ENCODE measurements at places on chromosomes 7 and 10.

DNA sequence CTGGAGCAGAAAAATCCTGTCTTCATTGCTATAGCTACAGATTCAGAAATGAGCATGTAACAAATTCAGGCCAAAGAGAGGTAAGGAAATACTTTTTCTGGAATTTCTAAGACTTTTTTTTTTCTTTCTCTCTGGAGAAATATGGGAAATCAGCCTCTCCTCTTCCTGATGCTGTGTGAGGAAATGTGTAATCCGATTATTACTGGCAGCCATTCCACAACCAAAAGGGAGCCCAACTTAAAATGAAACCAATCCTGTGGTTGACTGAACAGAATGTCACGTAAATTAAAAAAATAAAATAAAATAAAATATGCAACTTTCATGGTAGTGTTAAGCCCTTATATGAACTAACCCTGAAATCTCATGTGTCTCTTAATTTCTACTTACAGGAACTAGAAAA lies 10.7 kb upstream of the POT1 start:
- no peak for DNase-seq

DNA sequence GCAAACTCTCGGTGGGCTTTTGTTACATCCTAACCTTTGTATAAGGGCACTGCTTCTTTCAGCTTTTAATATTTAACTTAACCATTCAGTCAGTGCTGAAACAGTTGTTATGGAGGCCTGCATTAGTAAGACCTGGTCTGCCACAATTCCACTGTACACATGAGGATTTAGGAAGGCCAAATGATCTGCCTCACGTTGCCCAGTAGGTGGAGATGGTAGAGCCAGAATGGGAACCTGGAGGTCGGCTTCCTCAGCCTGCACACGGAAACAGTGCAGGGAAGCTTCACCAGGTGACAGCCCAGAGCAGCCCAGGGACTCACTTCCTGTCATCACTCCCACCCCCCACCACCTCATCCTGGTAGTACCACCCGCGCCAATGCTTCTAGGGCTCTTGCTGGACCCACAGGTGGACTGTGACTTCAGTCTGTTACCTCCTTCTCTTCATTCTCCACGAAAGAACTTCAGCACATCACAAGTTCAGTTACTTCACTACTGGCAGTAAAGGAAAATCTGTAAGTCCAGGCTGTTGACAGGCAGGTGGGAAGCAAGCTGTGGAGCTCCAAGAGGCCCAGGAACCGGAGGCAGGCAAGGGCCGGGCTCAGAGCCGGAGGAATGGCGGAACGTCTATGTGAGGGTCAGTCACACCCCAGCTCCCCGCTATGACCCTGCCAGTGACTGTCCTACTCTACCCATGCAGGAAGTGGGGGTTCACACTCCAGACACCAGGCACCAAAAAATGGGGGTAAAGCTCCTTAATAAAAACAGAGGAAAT lies 480.3 kb upstream of the C7orf33 start:
- DNase-seq = no peak

GRCh38 chr7:74083928-74084721 lies 521 bp downstream of the LIMK1 start:
- no peak for DNase-seq

DNA sequence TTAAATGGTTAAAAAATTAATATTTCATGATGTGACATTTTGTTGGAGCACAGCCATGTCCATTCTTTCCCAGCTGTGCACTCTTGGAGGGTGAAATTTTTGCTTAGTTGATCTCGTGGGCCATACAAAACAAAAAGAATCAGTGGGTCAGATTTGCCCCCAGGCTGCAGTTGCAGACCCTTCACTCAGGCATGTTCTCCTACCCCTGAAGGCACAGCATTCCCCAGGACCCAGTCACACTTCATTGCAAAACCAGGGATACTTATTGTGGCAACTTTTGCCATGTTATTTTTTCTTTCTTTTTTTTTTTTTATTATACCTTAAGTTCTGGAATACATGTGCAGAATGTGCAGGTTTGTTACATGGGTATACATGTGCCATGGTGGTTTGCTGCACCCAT lies 6.0 kb downstream of the TAS2R40 start:
- DNase-seq = no peak

DNA sequence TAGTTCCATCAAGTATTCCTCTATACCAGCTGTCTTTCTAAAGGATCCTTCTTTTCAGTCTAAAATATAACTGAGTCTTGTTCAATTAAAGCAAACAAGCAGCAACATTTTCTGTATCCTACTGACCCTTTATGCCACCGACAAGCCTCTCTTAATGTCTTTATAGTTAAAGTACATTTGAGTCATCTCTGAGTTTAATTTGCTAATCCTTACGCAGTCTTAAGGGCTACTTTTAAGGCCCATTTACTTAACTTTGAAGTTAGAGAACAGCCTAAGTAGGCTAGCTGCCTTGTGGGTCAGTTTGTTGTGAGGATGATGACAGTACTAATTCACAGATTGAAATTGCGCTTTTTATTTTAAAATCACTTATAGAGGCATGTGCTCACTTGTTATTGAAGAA lies 265.5 kb upstream of the FERD3L start:
- no peak for DNase-seq

DNA sequence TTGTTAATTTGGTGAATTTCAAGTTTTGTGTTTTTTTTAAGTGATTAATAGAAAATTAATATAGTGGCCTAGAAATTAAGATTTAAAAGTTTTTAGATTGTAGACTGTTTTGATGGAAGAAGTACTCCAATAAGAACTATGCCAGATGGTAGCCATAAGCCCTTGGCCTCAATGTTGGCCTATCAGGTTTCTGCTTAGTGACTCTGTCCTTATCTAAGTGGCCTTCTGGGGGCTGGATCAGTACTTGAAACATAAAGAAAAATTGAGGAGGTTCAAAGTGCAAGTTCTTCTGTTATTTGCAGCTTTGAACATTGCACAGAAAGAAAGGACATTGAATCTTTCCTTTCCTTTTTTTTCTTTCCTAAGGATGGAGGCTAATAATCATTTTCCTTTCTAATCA lies 9.9 kb downstream of the CCDC126 start:
- DNase-seq = no peak

GRCh38 chr10:104664205-104664604 lies 23.1 kb downstream of the SORCS3 start:
- DNase-seq = no peak

DNA sequence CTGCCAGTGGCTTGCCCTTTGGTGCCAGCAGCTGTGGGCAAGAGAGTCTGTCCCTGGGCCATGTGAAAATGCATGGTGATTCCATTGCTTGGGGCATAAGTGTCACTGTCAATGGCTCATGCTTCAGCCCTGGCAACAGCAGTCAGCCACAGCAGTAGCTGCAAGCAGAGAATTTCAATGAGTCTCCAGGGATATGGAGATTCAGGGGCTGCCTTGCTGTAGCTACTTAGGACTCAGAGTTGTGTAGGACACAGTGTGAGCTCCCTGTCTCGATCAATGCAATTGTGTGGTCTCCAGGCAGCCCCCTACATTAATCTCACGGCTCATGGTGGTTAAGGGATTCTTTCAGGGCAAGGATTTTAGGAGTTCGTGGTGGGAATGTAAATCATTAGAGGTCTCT lies 126.3 kb upstream of the STARD3NL start:
- DNase-seq = no peak

DNA sequence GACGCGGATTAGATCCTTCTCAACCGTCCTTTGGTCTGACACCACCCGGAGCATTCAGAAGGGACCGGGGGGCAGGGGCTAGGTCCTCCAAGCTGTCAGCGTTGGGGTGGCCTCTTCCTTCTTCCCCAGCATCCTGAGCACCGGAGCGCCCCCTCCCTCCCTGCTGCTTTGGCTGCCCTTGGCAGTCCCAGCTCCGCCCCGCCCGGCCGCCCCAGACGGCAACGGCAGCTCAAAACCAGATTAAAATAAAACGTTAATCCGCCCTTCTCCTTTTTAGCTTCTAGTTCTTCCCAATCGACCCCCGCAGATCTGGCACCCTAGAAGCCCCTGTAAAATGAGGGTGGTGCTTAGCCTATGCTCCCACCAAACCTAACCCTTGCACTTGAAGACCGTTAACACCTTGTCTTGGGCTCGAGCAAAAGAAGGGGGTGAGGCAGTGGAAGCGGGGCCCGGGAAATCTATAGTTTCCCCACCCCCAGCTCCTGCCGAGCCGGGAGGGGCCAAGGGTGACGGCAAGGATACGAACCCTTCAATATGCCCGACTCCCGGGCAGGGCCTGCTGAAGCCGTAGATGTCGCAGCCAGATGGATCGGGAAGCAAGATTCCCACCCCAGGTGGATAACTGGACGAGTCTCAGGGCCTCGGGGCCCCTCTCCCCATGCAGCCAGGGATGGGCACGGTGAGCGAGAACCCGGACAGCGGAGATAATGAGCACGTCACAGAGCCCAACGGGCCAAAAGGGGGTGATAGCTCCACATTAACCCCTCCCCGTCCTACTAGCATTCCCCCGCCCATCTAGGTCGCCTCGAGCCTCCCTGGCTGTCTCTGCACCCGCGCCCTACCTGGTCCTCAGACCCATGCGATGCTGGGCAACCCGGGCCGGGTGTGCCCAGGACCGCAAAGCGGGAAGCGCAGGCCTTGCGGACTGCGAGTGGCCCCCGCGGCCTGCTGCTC lies 169.7 kb downstream of the NRF1 start:
- no peak for DNase-seq

DNA sequence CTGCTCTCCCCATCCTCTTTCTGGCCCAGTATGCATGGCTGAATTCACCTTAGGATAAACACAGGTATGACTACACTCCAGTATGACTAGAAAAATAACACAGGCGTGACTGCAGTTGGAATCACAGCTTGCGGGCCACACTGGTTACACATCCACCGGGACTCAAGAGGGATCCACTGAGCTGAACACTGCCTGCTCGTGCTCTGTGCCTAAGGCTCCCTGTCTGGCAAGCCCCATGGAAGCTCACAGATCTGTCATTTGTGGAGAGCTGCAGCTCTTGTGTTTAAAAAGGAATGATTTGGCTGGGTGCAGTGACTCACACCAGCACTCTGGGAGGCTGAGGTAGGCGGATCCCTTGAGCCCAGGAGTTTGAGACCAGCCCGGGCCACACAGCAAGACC lies 26.8 kb downstream of the VOPP1 start:
- no peak for DNase-seq

- DNase-seq = no peak
Measured at GRCh38 chr10:34808801-34809745, 6.0 kb downstream of the PARD3 start.

- no peak for DNase-seq
Measured at GRCh38 chr7:70303780-70304179, 705.5 kb downstream of the AUTS2 start.

GRCh38 chr10:132246296-132246695 lies 59.5 kb downstream of the DPYSL4 start:
- no peak for DNase-seq

DNA sequence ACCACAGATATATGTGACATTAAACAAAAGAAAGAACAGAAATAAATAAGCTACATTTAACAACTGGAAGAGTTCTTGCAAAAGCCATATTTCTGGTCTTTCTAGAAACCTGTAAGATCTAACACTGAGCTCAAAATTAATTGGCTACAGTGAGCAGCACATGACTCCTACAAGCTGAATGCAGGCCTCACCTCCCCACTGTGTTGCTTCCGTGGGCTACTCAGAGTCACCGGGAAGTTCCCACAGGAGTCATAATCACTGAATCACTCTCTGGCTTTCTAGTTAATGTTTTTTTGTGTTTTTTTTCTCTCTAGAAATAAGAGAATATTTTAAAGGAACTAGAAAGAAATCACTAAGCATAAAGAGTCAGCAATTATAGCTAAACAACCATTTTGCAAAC lies 10.2 kb upstream of the MRPS24 start:
- no peak for DNase-seq

- DNase-seq = no peak
Measured at GRCh38 chr7:147509541-147510200, 1080.9 kb upstream of the C7orf33 start.

GRCh38 chr10:118785551-118785950 lies 30.8 kb upstream of the CACUL1 start:
- no peak for DNase-seq

DNA sequence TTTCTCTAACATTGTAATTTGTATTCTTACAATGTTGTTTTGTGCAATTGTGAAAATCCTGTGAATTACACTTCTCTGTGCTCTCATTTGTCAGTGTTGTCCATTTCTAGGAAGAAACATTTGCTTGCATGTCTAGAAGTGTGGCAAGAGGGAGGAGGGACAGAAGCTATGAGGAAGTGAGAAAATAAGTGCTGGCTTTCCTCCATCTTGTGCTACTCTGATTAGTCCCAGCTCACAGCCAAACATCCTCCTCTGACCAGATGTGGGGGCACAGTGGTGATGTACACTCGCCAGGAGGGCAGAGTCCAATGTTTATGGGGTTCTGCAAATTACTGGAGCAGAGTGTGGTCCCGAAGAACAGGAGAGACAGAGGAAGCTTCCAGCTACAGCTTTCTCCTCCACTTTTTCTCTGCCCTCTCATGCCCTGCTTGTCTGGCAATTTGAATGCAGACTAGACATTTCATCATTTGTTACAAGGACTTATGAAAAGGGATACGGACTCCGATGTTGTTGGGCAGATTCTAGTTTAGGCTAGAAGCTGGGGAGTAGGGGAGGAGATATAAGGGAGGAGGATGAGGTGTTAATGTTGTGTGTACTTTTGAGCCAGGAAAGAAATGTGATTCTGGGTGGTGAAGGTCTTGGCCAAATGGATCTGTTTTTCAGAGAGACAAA lies 131.0 kb upstream of the C1GALT1 start:
- no peak for DNase-seq

GRCh38 chr10:74249865-74250264 lies 98.8 kb downstream of the ADK start:
- no peak for DNase-seq

GRCh38 chr7:98293746-98294145 lies 12.3 kb downstream of the BRI3 start:
- DNase-seq = no peak

DNA sequence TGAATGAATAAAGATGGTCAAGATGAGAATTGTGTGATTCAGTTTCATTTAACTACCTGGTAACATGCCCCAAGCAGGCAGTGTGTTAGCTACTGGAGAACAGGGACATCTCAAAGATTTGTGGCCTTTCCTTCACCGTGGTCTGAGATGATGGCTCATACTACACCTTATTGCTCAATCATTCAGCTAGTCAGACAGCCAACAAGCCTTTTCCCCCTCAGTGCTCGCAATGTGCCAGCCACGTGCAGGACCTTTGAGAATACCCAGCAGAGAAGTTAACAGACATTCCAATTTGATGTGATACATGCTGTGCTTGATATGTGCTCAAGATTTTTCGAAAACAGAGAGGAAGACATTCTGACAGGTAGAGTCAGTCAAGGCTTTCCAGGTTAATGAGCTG lies 562.8 kb downstream of the SUGCT start:
- no peak for DNase-seq

- no peak for DNase-seq
Measured at GRCh38 chr10:84191106-84191505, 3.2 kb upstream of the CDHR1 start.

Data from AG04449 (cell line).